ENCODE measurements at places on chromosomes 7 and 10.

- DNase-seq: no peak
These were observed 28.0 kb downstream of the PPP1R3C start for GRCh38 chr10:91604553-91605534.

- DNase-seq: no peak
These were observed 252.9 kb downstream of the THSD7A start for GRCh38 chr7:11579141-11579540.

DNA sequence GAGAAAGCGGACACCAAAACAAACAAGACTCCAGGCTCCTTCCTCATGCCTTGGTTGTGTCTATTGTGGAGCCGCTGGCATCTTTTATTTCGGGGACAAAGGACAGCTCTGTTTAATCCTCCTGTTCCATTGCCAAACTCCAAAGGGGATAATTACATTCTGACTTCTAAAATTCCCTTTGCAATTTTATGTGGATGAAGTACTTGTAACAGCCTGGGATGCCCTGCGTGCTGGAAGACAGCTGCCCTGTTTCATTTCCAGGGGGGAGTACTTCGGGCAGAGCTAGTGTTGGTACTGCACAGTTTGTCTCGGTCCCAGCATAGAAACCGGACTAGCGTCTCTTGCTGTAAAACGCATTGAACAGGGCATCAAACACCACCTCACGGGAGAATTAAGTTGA, 90.9 kb downstream of the BAMBI start:
- DNase-seq: no peak

- DNase-seq: no peak
These were observed 720.1 kb downstream of the TYW1 start for GRCh38 chr7:67716729-67717128.

- no peak for DNase-seq
These were observed 10.6 kb upstream of the PRSS2 start for GRCh38 chr7:142760071-142760642.

DNA sequence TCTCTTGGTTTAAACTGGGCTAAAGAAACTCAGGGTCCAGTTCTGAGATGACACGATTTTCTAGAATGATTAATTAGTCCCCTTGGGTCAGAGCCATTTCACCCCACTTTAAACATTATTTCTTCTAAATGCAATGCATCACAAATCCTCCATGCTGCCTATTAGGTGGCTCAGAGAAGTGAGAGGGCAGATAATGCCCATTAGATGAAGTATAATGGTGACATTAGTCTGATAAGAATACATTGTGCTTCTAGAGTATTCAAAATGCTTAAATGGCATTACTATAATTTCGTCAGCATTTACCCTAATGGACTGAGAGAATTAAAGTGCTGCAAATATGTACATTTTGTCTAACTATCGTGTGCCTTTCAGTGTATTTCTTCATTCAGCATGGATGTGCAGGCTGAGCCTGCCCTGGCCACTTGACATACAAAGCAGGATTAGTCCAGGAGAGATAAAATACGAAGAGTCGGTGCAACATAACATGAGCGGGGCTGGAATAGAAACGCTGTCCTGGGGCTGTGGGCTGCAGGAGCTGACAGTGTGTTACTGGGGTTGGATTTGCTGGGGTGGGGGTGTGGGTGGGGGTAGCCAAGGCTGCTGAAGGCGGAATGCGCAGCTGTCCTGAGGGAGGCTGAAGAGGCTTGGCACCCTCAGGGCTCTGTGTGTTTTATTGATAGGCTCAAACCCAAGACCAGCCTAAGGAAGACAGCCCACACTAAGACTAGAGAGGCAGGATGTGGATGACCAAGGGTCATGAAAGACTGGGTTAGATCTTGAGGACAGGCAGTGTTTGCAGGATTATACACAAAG, 52.8 kb upstream of the KLF6 start:
- no peak for DNase-seq

GRCh38 chr10:8156918-8157317, 102.4 kb downstream of the GATA3 start:
- no peak for DNase-seq

DNA sequence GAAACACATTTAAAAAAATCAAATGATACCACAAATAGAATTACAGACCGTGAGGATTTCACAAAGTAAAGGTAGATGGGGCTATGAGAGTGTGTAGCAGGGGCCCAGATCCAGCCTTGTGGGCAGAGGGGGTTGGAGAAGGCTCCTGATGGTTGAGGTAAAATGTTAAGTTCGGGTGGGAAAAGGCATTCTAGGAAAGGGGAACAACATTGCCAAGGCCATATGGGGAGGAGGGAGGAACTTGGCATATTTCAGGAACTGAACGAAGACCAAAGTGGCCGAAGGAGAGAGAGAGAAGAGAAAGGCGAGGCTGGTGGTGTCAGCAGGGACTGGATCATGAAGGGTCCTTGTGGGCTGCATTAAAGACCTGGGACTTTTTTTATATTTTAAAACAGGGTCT, 98.9 kb downstream of the CARD11 start:
- no peak for DNase-seq

GRCh38 chr10:112952282-112953173, 2.5 kb downstream of the TCF7L2 start:
- no peak for DNase-seq

- DNase-seq: no peak
These were observed 858 bp downstream of the COPS6 start for GRCh38 chr7:100089458-100090196.

DNA sequence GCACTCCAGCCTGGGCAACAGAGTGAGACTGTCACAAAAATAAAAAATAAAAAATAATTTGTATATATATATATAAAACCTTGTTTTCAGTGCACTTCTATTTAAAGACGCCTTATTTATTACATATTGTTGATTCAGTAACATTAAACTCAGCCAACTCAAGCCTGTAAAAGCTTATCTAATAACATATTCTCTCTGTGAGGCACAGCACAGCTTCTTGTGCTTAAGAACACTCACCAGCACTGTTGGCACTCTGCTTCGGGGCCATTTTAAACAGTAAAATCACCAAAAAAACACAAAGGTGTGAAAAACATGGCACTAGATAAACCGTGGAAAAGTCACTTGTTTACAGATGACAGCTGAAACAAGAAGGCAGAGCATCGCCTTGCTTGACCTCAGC, 89.0 kb upstream of the C10orf90 start:
- no peak for DNase-seq

GRCh38 chr10:33152146-33152545, 182.3 kb downstream of the NRP1 start:
- DNase-seq: no peak

DNA sequence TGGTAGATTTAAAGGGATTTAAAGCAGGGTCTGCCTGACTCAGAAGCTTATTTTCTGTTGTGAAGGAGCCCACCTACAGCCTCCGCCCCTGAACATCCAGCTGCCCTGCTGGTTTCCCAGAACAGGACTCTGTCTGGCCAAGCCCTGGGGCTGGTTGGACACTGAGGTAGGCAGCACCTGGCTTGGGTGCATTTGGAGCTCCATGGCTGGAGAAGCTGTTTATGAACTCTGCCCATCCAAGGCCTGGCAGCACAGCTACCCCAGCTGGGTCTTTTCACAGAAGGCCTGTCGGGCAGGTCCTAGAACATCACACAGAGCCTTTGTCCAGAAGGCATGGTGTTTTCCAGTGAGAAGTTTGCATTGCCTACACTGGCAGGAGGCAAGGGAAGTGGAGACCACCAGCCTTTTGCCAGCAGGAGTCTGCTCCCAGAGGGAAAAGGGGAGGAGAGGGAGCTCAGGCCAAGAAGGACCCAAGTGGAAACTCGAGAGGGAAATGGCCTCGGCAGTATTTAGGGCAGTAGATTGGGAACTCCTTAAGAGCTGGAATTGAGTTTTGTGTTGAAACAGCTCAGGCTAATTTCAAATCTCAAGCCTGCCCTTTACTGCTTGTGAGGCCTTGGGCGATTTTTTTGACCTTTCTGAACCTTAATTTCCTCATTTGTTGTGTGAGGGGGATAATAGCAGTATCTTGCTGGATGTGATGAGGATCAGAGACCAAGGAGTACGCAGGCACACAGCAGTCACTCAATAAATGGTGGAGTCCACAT, 12.3 kb upstream of the PDCD4 start:
- DNase-seq: no peak

GRCh38 chr10:21257919-21258318, 267.6 kb downstream of the SKIDA1 start:
- no peak for DNase-seq

DNA sequence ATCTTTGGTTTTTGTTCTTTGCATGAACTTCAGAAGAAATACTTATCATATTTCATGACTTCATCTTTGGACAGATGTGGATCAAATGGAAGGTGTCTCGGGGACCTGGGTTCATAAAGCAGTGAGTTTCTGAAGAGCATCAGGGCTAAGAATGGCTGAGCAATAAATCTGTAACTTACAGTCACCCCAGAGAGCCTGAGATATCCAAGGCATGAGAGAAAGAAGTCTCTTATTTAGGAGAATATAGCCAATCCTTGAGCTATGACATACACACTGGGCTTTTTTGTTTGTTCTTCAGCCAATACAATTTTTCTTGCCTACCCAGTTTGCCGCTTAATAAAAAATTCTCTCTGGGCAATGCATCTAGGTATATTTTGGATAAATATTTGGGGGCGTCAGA, 252.6 kb upstream of the INHBA start:
- DNase-seq: no peak

DNA sequence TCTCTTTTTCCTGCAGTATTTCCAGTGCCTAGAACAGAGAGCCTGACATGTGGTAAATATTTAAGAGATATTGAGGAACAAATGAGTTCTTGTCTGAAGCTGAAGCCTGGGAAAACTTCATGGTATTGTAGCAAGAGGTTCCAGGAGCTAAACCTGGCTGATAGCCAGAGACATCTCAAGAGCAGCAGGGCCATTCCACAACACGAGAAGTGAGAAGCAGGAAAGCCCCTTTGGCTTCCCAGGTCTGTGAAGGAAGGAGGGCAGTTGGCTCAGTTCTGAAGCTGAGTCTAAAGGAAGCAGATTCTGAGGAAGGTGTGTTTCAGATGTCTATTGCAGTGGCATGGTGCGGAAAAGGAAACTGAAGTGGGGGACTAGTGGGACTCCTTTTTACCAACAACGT, 63.8 kb upstream of the FAM204A start:
- DNase-seq: no peak

- no peak for DNase-seq
These were observed 105.2 kb upstream of the NOBOX start for GRCh38 chr7:144508702-144509101.

DNA sequence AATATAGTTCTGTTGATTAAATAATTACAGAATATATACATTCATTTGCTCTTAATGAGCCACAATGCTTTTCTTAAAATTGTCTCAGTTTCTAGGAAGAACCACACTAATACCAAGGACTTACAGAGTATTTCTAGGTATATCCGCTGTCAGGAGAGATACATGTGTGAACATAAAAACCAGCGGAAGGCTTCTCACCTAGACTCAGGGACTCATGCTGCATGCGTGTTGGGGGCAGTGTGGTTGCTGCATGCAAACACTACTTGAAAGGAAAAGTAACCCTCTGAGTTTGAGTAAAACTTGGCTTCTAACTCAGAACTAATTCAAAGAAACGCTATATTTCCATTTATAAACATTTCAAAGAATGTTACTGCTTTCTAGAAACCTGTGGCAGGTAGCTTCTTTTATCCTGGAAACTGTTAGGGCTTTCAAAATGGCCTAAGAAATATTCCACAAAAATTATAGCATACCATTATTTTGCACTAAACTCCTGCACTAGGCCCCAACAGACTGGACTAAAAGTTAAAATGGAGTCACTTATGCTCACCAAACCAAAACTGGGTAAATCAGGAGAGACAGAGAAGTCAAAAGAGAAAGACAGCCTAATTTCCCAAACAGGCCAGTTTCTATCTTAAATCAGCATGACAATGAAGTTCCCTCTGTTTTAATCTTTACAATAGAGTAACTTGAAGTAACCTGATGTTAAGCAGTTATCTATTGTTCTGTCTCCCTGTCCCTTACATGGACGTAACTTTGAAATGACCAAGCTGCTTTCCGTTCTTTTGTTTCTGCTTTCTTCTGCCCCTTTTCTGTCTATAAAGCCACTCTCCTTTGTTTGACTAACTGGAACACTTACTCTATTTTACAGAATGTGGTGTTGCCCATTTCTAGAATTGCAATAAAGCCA, 95.2 kb upstream of the FAM133B start:
- no peak for DNase-seq

DNA sequence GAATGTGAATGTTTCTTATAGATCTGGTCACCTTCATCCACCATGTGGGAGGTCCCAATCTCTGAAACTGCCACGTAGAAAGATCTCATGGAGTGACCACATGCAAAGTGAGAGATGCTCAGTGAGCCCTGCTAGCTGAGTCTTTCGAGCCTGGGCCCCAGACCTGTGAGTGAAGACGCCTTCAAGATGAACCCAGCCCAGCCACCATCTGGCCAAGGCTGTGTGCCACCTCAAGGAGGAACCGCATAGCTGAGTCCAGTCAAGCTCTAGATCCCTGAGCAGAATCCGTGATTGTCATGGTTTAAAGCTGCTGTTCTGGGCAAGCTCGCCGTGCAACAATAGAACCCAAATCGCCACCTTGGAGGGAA, 20.2 kb upstream of the PPIF start:
- no peak for DNase-seq

DNA sequence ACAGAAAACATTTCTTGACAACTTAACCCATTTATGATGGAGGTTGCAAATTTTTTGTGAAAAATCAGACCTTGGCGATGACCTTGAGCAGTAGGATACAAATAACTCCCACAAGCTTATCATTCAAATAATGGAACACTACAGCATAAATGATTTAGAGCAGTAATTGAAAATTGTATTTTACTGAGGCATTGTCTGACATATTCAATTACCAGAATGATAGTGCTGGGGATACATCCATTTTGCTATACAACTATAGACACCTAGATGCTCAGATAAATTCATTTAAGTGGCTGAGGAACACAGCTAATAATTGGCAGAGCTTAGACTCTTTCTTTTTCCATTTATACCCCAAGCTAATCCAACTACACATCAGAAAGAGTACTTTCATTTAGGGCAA, 18.9 kb downstream of the TWIST1 start:
- DNase-seq: no peak

- DNase-seq: no peak
These were observed 37.3 kb upstream of the ADRA2A start for GRCh38 chr10:111039522-111039921.

DNA sequence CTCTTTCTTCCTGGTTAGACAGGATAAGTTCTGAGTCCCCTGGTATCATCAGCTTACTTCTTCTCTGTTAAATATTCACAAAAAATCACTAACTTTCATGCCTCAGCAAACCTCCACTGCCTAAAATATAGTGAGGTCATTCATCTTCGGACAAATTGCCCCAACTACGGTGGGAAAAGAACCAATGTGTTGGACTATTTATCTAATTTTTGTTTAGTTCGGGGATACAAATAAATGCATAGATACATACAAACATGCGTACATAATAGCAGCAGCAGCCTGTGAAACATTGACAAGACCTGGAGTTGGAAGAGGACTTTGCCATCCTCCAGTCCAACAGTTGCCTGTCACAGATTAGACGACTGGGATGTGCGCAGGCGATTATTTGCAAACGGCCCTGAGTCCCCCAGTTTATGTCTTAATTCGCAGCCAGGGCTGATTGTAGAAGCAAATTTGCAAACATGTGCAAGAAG, 51.5 kb downstream of the EGFR start:
- no peak for DNase-seq

All from AG04450 (cell line).